NCI-H1092 treated with DMSO at 0.1 percent for 48 hours (cell line): ENCODE measurements at places on chromosomes 3 and 15.
A peak's percentile ranks its signal among the peaks of the same experiment; 100 is the strongest.

GRCh38 chr15:54481819-54482218 lies 503.6 kb downstream of the UNC13C start:
- DNase-seq = no peak

DNA sequence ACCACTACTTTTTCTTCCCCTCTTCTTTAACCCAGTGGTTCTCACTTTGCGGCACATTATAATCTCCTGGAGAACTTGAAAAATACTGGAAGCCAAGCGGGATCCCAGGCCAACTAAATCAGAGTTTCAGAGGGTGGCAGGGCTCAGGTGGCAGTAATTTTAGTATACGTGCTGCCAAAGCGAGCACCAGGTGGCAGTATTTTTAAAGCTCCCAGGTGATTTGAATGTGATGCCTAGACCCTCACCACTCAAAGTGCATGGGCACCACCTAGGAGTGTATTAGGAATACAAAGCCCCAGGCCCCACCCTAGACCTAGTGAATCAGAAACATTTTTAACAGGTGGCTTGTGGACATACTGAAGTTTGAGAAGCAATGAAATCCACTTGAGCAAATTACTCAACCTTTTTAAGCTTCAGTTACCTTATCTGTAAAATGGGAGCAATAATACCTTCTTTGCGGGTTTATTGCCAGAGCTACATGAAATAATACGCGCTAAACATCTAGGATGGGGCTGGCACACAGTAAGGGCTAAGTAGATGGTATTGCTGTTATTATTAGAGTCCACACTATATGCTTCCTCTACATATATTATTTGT lies 8.3 kb downstream of the B3GALNT1 start:
- DNase-seq = peak; percentile 30

- DNase-seq = no peak
Observed at GRCh38 chr15:78216276-78217104, 17.9 kb downstream of the ACSBG1 start.

- no peak for DNase-seq
Observed at GRCh38 chr3:145006271-145006670, 1034.6 kb downstream of the DIPK2A start.

DNA sequence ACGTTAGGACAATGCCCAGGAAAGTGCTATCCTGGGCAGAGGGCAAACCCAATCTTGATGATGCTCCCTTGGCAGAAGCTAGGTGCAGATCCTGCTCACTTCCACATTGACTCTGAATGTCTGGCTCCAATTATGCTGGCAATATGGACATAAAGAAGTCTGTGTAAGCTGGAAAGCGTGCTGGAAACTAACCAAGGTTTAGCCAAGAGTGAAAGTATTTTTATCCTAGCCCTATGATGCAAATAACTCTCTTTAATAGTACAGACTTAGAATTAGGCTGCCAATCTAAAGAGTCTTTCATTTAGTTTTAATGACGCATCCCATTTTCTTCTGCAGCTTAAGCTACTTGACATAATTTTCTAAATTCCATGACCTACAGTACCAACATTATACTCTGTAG lies 571.8 kb downstream of the TUSC7 start:
- no peak for DNase-seq

DNA sequence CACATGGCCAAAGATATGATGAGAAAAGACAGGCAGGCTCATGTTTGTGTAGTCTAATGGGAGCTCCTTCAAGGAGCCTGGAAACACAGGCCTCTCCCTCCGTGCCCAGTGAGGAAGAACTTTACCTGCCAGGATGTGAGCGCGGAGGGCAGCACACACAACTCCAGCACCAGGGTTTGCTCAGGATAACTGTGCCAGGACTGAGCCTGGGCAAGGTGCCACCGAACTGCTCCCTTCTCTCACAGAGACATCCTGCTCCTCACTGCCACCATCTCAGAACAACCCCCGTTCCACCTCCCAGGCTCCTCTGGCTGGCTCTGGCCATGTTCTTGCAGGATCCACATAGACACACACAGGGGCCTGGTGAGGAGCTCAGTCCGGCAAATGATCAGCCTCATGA lies 87.4 kb downstream of the NUP210 start:
- DNase-seq = no peak

DNA sequence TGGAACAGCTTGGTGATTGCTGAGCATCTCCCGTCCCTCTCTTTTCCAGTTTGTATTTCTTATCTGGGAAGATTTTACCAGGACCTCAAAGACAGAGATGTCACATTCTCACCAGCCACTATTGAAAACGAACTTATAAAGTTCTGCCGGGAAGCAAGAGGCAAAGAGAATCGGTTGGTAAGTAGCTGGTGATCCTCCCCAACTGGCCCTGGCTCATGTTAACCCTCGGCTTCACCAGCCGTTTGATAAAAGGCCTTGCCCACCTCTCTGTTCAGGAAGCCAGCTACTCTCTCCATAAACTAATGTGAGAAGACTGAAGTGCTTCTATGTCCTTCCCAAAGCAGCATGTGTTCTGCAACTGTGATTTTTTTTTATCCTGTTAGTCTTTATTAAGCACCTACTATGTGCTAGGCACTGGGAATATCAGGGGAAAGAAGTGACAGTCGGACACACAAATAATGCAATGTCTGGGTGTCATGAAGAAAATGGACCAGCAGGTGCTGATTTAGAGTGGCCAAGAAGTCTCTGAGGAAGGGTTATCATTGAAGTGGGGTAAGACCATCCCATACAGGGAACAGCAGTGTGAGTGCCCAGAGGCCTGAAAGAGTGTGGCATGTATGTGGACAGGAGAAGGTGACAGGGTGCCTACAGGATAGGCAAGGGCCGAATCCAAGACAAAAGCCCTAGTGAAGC lies 1.2 kb downstream of the MANF start:
- no peak for DNase-seq

GRCh38 chr3:127550468-127551157 lies 39.9 kb downstream of the TPRA1 start:
- no peak for DNase-seq

DNA sequence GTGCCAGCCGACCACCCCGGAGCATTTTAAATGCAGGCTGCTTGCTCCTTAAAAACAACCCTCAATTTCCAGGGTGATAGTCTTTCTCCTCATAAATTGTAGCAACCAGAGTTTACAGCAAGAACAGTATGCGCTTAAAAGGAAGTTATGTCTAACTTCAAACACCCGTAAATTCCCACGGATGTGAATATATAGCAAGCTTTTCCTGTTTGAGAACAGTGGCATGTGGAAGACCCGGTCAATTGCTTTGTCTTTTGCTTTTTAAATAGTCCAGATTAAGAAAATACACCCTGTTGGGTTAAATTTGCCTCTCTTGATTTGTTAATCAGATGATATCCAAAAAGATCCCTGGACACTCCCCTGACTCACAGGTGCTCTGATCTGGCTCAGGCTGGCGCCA lies 20.8 kb downstream of the MRPS25 start:
- no peak for DNase-seq

GRCh38 chr3:181824961-181825360 lies 113.2 kb downstream of the SOX2 start:
- DNase-seq = no peak

GRCh38 chr3:16871915-16872842 lies 12.6 kb upstream of the PLCL2 start:
- no peak for DNase-seq

GRCh38 chr3:188602111-188602510 lies 448.2 kb downstream of the LPP start:
- no peak for DNase-seq

GRCh38 chr3:34783876-34784275 lies 855.4 kb upstream of the ARPP21 start:
- no peak for DNase-seq

DNA sequence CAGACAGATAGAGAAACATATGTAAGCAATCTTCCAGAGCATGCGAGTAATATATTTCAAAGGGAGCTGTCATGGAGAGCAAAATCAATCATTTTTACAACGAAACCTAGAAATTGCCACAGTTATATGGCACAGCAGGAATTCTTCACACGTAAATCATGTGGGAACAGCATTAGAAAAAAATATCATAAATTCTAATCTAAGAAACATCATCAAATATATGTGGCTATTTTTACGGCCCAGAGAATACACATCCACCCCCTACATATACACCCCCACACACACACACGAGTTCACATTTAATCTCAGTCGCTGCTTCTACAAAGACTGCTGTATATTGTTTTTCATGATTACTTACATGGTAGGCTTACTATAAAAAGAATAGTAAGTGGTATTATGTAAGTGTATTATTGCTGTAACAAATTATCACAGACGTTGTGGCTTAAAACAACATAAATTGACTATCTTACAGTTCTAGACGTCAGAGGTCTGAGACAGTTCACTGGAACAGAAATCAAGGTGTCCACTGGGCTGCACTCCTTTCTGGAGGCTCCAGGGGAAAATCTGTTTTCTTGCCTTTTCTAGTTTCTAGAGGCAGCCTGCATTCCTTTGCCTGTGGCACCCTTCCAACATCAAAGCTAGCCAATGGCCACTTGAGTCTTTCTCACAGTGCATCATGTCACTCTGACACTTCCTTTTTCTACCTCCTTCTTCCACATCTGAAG lies 363.3 kb downstream of the ULK4 start:
- no peak for DNase-seq

DNA sequence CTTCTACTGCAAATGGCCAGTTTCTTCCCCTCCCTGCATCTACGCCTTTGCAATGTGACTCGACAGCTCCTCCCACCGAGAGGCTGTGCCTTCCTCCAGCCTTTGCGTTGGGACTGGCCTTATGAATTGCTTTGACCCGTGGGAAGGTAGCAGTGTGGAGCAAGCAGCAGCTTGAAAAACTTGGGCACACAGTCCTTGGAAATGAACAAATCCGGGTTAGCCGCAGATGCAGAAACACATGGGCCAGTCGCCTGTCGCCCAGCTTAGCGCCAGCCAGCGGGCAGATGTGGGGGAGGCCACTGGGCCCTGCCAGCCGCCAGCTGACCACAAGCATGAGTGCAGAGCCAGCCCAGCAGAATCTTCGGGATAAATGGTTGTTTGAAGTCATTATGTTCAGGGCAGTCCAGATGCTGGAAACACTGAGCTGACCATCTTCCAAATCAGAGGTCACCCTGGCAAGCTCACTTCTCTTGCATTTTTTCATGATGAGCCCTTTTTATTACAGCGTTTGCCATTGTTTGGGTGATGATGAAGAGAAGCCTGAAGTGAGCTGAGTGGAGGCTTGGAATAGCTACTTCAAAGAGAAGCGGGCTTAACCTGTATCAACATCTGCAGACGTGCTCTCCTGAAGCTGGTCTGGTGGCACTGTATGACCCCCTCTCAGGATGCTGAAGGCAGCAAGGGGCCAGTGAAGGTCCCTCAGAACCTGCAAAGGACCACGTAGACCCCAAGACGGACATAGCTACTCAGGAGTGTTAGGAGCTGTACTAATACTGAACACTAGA lies 9.8 kb downstream of the SELENOS start:
- no peak for DNase-seq

- DNase-seq = no peak
Observed at GRCh38 chr3:13693441-13693840, 144.5 kb downstream of the FBLN2 start.

GRCh38 chr15:77187751-77188464 lies 117.0 kb upstream of the TSPAN3 start:
- no peak for DNase-seq

GRCh38 chr3:183844606-183845005 lies 19.2 kb upstream of the MAP6D1 start:
- no peak for DNase-seq

GRCh38 chr15:66169023-66169422 lies 84.5 kb downstream of the MEGF11 start:
- DNase-seq = no peak

DNA sequence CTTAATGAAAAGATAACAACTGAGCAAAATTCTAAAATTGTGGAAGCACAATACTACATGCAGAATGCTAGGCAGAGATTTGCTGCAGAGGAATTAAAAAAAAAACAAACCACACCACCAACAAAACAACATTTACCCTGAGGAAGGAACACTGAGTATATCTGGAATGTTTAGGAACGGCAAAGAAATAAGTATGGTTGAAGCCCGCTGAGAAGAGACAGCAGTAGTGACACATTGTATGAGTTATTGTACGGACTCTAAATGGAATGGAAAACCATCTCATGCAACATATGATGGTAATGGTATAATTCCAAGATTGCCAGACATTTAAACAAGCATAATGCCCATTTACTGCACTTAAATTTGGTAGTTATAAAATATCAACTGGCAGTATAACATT lies 568.2 kb upstream of the CCDC54 start:
- no peak for DNase-seq

DNA sequence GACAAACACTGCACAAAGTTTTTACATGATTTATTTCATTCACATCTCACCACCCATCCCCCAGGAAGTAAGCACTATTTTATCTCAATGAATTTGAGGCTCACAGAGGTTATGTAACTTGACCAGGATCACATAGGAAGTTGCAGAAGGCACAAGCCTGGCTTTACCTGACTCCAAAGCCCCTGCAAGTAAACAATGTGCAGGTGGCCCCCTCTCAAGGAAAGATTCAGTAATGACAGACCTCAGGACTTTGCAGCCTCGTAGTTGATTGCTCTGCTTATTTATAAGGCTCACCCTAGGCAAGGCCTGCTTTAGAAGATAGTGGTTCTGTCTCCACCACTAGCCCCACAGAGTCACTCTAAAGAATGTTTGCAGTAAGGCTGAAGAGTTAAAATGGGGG lies 79.8 kb upstream of the MDFIC2 start:
- no peak for DNase-seq

DNA sequence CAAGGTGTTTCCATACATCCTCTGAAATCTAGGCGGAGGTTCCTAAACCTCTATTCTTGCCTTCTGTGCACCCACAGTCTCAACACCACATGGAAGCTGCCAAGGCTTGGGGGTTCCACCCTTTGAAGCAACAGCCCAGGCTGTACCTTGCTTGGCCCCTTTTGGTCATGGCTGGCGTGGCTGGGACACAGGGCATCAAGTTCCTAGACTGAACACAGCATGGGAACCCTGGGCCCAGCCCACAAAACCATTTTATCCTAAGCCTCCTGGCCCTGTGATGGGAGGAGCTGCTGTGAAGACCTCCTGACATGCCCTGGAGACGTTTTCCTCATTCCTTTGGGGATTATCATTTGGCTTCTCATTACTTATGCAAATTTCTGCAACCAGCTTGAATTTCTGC lies 739.0 kb upstream of the NECTIN3 start:
- no peak for DNase-seq

DNA sequence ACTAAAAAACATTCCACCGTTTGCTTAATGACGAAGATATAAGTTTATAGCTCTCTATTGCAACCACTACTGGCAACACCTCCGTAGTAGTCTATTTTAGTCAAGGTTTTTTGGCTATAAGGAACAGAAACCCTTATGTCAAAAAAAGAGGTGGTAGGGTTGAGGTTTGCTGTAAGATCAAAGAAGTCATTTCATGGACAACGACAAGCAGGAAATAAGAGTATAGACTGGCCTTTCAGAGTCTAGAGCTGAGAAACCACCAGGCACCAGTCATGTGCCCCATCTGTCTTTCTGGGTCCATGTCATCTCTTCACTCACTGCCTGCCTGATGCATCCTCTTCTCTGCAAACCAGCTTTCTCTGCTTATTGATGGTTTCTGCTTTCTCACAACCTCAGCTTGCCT lies 42.7 kb downstream of the THBS1 start:
- no peak for DNase-seq
